ENCODE measurements at places on chromosomes 6 and 20. TPM values are rescaled to one million over a fixed set of nuclear protein-coding genes. Genes with fewer than 3 reads are reported as not detected.

- no peak for DNase-seq
- H3K4me3 ChIP-seq: no peak overlapping the region
- no peaks in the 10 kb centered on the region for H3K27me3 ChIP-seq
- H3K4me1 ChIP-seq: peaks cover 4% of the 10 kb centered on the region
- no peaks in the 10 kb centered on the region for H3K36me3 ChIP-seq
Measured at GRCh38 chr20:10109641-10110040, 74.9 kb downstream of the ANKEF1 start.

GRCh38 chr6:141677598-141678211, 455.0 kb upstream of the GJE1 start:
- no peak overlapping the region for H3K27ac ChIP-seq
- DNase-seq: no peak
- no peaks in the 10 kb centered on the region for H3K4me1 ChIP-seq
- H3K4me3 ChIP-seq: no peak overlapping the region
- no peaks in the 10 kb centered on the region for H3K27me3 ChIP-seq

GRCh38 chr20:46406986-46407670, 713 bp upstream of the ELMO2 start:
- H3K36me3 ChIP-seq: no peaks in the 10 kb centered on the region
- H3K4me1 ChIP-seq: peaks cover 41% of the 10 kb centered on the region
- DNase-seq: no peak

DNA sequence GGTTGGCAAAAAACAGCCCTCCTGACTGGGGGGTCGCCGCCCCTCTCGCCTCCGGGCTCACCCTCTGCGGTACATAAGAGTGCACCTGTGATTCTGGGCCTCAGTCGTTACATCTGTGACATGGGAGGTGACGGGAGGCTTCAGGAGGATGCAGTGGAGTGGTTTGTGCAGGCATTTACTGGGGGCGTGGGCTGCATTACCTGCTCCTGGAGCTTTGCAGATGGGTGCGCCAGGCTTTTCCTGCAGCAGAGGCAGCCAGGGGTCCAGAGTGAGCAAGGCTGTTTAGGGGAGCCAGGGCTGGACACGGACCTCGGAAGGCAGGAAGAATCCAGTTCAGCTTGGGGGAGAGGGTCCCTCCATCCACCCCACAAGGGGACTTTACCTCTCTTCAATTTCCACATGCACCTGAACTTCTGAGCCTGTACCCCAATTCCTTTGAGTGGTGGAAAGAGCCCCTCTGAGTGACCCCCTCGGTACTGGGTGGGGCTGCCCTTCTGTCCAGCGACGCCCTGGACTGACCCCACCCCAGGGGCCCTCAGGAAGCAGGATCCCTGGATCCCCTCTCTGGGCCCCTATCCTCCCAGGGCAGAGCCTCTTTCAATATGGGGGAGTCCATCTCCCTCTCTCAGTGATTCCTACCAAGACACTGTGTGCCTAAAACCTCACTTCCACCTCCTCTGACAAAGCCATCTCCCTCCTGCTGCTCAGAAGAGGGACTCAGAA, 134.0 kb downstream of the TAF4 start:
- H3K27ac ChIP-seq: no peak overlapping the region
- no peak for DNase-seq
- H3K27me3 ChIP-seq: peaks cover 4% of the 10 kb centered on the region
- no peaks in the 10 kb centered on the region for H3K36me3 ChIP-seq
- no peaks in the 10 kb centered on the region for H3K4me1 ChIP-seq

DNA sequence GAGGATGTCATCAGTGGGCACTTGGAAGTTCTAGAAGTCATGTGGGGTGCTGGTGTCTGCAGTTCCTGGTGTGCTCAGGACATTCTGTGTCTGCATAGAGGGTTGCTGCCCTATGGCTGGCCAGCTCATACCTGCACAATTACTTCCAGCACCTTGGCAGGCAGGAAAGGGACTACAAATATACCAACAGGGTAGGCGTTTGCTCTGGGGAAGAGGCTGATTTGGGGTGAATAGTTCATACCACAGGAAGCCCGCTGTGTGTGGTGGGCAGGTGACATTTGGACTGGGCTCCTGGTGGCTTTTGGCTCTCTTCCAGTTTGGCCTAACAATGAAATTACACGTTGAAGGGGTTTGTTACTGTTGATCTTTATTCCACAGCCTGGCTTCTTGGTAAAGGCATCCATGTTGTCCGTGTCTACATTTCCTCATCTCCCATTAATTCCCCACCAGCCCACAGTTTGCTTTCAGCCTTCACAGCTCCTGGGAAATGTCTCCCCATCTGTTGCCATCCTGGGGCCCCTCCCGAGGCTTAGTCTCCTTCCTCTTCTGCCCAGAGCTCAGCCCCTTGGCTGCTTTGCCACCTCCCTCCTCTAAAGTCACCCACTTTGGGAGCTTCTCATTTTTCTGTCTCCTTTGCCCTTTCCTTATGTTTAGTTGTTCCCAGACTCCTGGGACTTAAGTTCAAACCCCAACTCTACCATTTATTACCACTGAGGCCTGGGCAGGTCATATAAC, 88.1 kb downstream of the RSPH3 start:
- no peak overlapping the region for H3K4me3 ChIP-seq
- DNase-seq: no peak
- H3K27me3 ChIP-seq: no peaks in the 10 kb centered on the region
- peaks cover 1% of the 10 kb centered on the region for H3K36me3 ChIP-seq

DNA sequence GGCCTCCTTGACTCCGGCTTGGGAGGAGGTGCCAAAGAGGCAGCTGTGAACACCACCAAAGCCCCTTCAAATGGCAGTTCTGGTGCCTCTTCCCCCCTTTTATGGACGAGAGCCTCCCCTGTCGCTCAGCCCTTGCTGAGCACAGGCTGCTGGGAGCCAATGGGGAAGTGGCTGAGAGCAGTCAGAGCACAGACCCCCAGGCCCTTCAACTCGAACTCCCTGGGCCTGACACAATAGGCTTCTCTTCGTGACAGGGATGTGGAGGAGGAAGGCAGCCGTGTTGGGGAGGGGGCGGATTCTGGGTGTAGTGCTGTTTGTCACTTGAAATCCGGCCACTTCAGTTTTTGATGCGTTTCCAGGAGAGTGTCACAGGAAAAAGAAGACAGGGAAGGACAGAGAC, at the start of gene PDYN:
PDYN (minus strand) TSS at position 73 of the 400 bp plus-strand sequence. CDS start 10,974 bp downstream, outside the sequence.
- H3K4me3 ChIP-seq: no peak within 1 kb of the TSS
- H3K36me3 ChIP-seq: no peaks in the 10 kb centered on the region
- no peak within 1 kb of the TSS for H3K27ac ChIP-seq

DNA sequence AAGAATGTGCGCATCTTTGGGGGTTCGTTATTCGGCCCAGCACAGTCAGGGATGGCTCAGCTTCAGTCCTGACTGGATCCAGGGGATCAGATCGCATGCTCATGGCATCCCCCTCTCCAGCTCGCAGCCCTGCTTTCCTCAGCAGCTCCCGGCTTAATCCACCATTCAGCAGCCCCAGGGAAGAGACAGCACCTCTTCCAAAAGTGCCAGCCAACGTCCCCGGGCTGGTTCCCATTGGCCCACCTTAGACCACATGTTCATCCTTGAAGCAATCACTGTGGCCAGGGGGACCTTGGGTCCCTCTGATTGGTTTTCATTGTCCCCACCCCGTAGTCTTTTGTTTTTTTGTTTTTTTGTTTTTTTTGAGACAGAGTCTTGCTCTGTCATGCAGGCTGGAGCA, 188.7 kb downstream of the ZMYND8 start:
- no peak for DNase-seq
- no peaks in the 10 kb centered on the region for H3K4me1 ChIP-seq
- no peak overlapping the region for H3K4me3 ChIP-seq
- H3K36me3 ChIP-seq: no peaks in the 10 kb centered on the region

- H3K27me3 ChIP-seq: peaks cover 5% of the 10 kb centered on the region
- peaks cover 7% of the 10 kb centered on the region for H3K36me3 ChIP-seq
- H3K4me1 ChIP-seq: peaks cover 33% of the 10 kb centered on the region
- H3K27ac ChIP-seq: peak overlapping the region; percentile 22
- DNase-seq: no peak
Measured at GRCh38 chr20:58882704-58883089, 30.2 kb downstream of the GNAS start.

- H3K4me1 ChIP-seq: no peaks in the 10 kb centered on the region
- H3K27me3 ChIP-seq: no peaks in the 10 kb centered on the region
- H3K36me3 ChIP-seq: no peaks in the 10 kb centered on the region
- H3K27ac ChIP-seq: no peak overlapping the region
- no peak for DNase-seq
Measured at GRCh38 chr20:35243986-35244385, 17.5 kb downstream of the MMP24 start.

- H3K27me3 ChIP-seq: no peaks in the 10 kb centered on the region
- peaks cover 2% of the 10 kb centered on the region for H3K4me1 ChIP-seq
- DNase-seq: no peak
- H3K27ac ChIP-seq: peak overlapping the region; percentile 77
Measured at GRCh38 chr20:36497856-36498255, 43.5 kb upstream of the MYL9 start.

DNA sequence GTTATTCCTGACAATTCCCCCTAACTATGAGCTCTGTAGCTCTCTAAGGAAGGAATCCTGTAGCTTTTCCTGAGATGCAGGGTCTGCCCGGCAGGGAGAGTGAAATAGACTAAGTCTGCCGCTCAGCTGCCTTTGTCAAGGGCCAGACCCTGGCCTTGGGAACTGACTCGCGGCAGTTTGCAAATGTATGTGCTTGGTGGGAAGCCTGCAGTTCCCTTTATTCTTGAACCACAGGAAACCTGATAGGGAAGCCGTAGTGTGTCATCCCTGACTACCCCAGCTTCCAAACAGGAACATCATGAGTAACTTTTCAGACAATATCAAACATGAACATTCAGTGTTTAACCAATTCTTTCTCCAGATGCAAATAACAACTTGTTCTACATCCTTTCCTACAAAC, 78.7 kb upstream of the IFNGR1 start:
- H3K27me3 ChIP-seq: peaks cover 42% of the 10 kb centered on the region
- H3K4me3 ChIP-seq: no peak overlapping the region
- no peaks in the 10 kb centered on the region for H3K36me3 ChIP-seq
- no peak overlapping the region for H3K27ac ChIP-seq
- no peaks in the 10 kb centered on the region for H3K4me1 ChIP-seq
- no peak for DNase-seq

DNA sequence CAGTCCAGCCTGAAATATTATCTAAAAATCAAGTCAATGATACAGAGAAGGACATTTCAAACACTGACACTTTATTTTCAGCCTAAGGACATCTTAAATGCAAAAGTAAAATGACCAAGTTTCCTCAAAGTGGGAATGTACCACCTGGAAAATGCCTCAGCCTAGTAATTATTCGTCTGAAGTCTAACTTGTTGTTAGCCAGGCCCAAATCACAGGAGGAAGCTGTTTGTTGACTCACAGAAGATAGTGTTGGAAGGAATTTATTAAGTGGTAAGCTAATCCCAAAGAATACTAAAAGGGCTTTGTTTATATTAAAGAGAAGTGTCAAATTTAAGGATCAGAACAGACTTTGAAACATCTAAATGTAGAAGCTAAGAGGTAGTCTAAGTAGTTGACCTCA, 2.5 kb downstream of the PDE7B start:
- H3K27ac ChIP-seq: no peak overlapping the region
- no peak overlapping the region for H3K4me3 ChIP-seq
- no peak for DNase-seq
- H3K36me3 ChIP-seq: no peaks in the 10 kb centered on the region

DNA sequence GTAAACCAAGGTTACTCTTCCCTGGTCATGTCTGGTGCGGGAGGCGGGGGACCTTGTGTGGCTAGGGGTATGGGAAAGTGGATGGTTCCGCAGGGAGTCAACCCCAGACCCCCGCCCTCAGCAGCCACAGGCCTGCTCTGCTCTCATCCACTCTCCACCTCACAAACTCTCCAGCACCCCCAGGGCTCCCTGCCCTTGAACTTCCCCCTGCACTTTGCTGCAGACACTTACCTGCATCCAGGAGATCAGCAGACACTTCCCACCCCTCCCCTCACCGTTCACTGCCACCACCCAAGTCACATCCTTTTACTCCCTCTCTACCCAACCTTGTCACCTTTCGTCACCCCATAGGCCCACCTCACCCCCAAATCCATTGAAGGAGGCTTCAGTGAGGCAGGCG, 3.9 kb upstream of the RAET1L start:
- peaks cover 78% of the 10 kb centered on the region for H3K27me3 ChIP-seq
- DNase-seq: no peak
- no peaks in the 10 kb centered on the region for H3K4me1 ChIP-seq
- H3K36me3 ChIP-seq: no peaks in the 10 kb centered on the region

The OGFRL1 gene
- total RNA-seq: 10.4 TPM

The PRL gene
- not detected for total RNA-seq

The NRSN2 gene
- 28.9 TPM for total RNA-seq

The UST gene
- 2.9 TPM for total RNA-seq

The SLC17A1 gene
- total RNA-seq: 0.49 TPM

The PGC gene
- not detected for total RNA-seq

The FAM184A gene
- total RNA-seq: 23.0 TPM

The LINC00237 gene
- total RNA-seq: not detected

The LEMD2 gene
- 69.9 TPM for total RNA-seq

Measured in progenitor cell of endocrine pancreas (in vitro differentiated cells).